ENCODE measurements at places on chromosomes 1 and 21.

DNA sequence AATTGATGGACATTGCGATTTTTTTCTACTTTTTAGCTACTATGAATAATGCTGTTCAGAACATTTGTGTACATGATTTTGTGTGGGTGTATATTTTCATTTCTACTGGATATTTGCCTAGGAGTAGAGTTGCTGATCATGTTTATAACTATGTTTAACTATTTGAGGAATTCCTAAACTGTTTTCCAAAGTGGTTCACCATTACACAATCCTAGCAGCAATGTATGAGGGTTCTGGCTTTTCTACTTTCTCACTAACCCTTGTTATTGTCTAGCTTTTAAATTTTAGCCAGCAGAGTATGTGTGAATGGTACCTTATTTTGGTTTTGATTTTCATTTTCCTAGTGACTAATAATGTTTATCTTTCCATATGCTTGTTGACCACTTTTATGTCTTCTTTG, 86.2 kb downstream of the ATG4C start:
- no peaks in the 10 kb centered on the region for H3K4me1 ChIP-seq
- H3K27me3 ChIP-seq, result no peaks in the 10 kb centered on the region
- H3K4me3 ChIP-seq, result no peak overlapping the region
- H3K27ac ChIP-seq, result no peak overlapping the region
- DNase-seq, result no peak

DNA sequence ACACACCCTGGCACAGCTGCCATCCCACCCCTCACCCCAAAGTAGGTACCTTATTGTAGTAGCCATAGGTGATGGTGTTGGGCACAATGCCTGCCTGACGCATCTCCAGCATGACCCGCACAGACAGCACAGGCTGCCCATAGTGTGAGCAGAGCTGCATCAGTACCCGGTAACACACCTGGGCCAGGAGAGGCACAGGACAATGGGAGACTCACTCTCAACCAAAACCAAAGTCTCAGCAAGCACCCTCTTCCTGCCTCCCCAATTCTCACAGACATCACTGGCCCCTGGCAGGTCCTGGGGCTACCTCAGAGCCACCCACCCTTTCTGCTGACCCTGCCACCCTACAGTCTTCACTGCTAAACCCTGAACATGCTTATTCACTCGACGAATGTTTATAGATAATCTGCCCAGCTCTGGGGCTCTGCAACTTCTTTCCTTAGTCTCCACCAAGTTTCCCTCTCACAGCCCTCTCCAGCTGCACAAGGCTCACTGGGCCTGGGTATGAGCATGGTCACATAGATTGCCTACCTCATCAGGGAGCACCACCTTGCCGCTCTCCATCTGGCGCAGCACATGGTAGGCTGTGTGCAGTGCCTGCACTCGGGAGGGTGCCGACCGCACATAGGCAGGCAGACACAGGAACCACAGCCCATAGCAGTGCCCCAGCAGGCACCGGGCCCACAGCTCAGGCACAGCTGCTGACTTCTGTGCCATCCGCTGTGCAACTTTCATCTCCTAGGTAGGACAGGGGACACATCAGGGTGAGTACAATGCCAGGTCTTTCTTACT, 10.3 kb downstream of the DENND4B start:
- no peaks in the 10 kb centered on the region for H3K27me3 ChIP-seq
- no peaks in the 10 kb centered on the region for H3K4me1 ChIP-seq
- peaks cover 90% of the 10 kb centered on the region for H3K36me3 ChIP-seq
- H3K4me3 ChIP-seq, result no peak overlapping the region

- H3K4me1 ChIP-seq, result peaks cover 57% of the 10 kb centered on the region
- no peak for DNase-seq
- H3K27me3 ChIP-seq, result no peaks in the 10 kb centered on the region
- H3K4me3 ChIP-seq, result no peak overlapping the region
- no peak overlapping the region for H3K27ac ChIP-seq
Measured at GRCh38 chr1:151546011-151546925, 6.2 kb downstream of the TUFT1 start.

DNA sequence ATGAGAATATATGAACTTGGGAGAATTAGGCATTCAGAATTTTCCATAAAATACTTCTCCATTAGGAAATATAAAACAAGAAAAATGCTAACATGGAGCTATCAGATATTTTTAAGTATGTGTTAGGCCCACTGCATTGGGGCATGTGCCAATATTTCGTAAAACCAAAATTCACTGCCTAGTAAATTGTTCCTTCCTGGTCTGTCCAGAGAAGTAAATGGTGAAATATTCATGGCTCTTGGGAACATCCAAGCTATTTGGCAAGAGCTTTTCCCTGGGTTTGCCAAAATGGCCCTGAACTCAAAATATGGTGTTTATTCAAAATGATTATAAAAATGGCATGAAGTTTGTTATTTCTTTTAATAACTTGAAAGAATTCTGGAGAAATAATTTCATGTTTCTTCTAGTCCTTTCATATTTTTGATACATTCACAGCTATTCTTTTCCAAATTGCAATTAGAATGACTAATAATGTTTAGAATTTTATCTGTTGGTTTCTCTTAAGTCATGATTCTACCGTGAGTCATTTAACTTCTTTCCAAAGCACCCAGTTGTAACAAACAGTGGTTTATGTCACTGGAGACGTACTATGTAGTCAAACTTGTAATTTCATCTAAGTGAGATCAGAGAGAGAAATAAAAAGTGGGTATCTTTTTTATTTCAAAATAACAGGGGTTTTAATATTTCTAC, 25.7 kb upstream of the SLC19A2 start:
- H3K36me3 ChIP-seq, result no peaks in the 10 kb centered on the region
- H3K27ac ChIP-seq, result peak overlapping the region; percentile 58
- no peaks in the 10 kb centered on the region for H3K27me3 ChIP-seq
- H3K4me1 ChIP-seq, result peaks cover 15% of the 10 kb centered on the region
- no peak for DNase-seq

DNA sequence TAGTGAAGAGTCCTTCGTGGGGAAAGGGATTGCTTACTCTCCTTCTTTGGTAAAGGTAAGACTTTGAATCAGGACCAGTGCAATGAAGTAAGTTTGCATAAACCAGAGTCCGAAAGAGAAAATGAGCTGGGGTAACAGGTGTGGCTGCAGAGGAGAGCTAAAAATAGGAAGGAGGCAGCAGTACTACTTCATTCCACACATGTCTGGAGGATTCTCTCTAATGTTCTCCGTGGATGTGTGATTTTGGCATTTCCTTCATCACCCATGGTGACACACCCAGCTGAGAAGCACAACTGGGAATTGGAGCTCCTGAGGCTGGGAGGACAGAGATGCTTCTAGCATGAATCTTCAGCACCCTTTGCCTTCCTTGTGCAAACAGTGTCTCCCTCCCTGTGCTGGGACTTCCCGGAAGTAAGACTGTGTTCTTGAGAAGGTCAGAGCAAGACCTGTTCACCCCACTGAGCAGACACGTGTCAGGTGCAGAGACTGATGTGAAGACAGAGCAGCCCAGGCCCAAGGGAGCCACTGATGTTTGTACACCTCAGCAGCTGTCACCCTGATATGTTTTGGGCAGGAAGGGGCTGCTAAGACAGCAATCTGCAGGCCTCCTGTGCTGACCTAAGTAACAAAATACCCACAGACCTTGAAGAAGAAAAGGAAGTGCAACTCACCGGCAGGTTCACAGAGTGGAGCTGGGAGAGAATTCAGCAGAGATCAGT, 13.3 kb downstream of the FCRL1 start:
- no peaks in the 10 kb centered on the region for H3K36me3 ChIP-seq
- H3K4me3 ChIP-seq, result no peak overlapping the region
- no peaks in the 10 kb centered on the region for H3K4me1 ChIP-seq
- no peak overlapping the region for H3K27ac ChIP-seq
- no peak for DNase-seq
- H3K27me3 ChIP-seq, result no peaks in the 10 kb centered on the region

DNA sequence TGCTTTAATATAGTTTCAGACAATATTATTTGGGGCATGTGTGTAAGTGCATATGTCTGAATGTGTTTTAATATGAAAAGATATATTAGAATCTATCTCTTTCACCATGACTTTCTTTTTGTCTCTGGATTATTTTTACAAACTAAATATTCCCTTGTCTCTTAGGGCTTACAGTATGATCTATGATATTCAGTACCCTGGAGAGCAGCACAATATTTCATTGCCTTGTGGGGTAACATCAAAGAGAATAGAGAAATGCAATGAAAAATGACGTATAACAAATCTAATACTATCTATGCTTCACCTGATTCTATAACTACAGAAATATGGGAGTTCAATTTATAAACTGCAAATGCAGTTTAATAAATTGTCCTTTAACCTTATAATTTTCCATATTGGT, 2084.5 kb downstream of the MRPL39 start:
- H3K36me3 ChIP-seq, result no peaks in the 10 kb centered on the region
- H3K27me3 ChIP-seq, result no peaks in the 10 kb centered on the region
- no peak for DNase-seq
- H3K4me1 ChIP-seq, result no peaks in the 10 kb centered on the region
- H3K4me3 ChIP-seq, result no peak overlapping the region
- H3K27ac ChIP-seq, result no peak overlapping the region

GRCh38 chr1:24416666-24417391, 1.2 kb downstream of the NIPAL3 start:
- peaks cover 60% of the 10 kb centered on the region for H3K4me1 ChIP-seq
- DNase-seq, result no peak
- H3K4me3 ChIP-seq, result peak overlapping the region; percentile 59
- peak overlapping the region; percentile 73 for H3K27ac ChIP-seq

- peaks cover 10% of the 10 kb centered on the region for H3K27me3 ChIP-seq
- DNase-seq, result no peak
- no peak overlapping the region for H3K27ac ChIP-seq
- no peak overlapping the region for H3K4me3 ChIP-seq
Measured at GRCh38 chr1:9670085-9670484, 18.6 kb downstream of the PIK3CD start.

- H3K36me3 ChIP-seq, result no peaks in the 10 kb centered on the region
- no peak within 1 kb of the TSS for H3K27ac ChIP-seq
- no peak within 1 kb of the TSS for H3K4me3 ChIP-seq
- H3K4me1 ChIP-seq, result no peaks in the 10 kb centered on the region
- no peaks in the 10 kb centered on the region for H3K27me3 ChIP-seq
Measured at GRCh38 chr1:186461014-186461413, at the start of gene PDC. Gene PDC, minus strand, starts transcription at chr1:186461114. Its CDS starts 11,655 bp downstream, at chr1:186449459.

DNA sequence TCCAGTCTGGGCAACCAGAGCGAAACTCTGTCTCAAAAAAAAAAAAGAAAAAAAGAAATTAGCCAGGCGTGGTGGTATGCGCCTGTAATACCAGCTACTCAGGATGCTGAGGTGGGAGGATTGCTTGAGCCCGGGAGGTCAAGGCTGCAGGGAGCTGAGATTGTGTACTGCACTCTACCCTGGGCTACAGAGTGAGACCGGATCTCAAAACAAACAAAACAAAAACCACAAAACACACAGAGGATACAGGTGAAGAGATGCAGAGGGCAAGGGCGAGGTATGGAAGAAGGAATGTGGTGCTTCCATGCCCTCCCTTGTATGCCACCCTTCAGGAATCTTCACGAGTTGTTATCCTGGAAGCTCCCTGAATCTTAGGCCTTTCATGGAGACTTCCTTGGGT, 68.5 kb downstream of the NDUFS5 start:
- H3K4me1 ChIP-seq, result peaks cover 37% of the 10 kb centered on the region
- no peak overlapping the region for H3K27ac ChIP-seq
- H3K27me3 ChIP-seq, result no peaks in the 10 kb centered on the region
- DNase-seq, result no peak
- no peak overlapping the region for H3K4me3 ChIP-seq

GRCh38 chr1:3727042-3727824, 25.0 kb upstream of the CCDC27 start:
- DNase-seq, result no peak
- H3K27ac ChIP-seq, result no peak overlapping the region
- peaks cover 32% of the 10 kb centered on the region for H3K27me3 ChIP-seq
- H3K4me3 ChIP-seq, result no peak overlapping the region

DNA sequence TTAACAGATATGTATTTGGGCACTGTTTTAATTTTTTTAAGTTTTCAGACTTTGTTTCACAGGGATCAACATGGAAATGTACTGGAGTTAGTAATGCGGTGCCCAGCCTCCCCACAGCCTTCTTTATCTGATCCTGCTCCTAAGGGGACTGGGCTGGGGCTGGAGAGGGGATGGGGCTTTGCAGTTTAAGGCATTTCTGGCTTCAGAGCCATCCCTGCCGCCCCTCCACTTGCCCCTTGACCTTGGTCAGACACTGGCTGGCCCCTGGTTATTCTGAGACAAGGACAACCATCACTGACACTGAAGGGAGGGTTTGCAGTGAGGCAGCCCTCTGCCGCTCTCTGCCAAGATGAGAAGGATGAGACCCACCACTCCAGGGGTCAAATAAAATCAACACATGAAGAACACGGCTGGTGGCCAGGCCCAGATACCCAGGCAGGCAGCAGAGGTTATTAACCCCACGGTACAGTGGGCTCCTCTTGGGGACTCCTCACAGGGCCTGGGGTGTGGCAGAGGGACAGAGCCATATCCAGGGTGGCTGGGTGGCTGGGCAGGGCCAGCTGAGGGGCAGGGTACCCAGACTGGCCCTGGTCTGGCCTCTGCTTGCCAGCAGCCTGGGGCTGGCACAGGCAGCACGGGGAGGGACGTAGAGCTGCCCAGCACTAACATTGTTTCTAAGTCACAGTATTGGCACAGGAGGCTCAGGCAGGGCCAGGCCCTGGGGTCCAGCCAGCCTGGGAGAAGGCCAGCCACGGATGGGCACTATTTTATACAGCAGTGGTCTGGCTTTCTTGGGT, 7.2 kb upstream of the UBE2U start:
- no peaks in the 10 kb centered on the region for H3K36me3 ChIP-seq
- no peak for DNase-seq
- H3K4me3 ChIP-seq, result no peak overlapping the region
- H3K4me1 ChIP-seq, result no peaks in the 10 kb centered on the region

GRCh38 chr1:217136895-217137205, 413.6 kb upstream of the ESRRG start:
- no peak for DNase-seq
- H3K36me3 ChIP-seq, result no peaks in the 10 kb centered on the region
- H3K27me3 ChIP-seq, result peaks cover 92% of the 10 kb centered on the region
- H3K4me1 ChIP-seq, result peaks cover 51% of the 10 kb centered on the region
- no peak overlapping the region for H3K27ac ChIP-seq
- H3K4me3 ChIP-seq, result peak overlapping the region; percentile 52

DNA sequence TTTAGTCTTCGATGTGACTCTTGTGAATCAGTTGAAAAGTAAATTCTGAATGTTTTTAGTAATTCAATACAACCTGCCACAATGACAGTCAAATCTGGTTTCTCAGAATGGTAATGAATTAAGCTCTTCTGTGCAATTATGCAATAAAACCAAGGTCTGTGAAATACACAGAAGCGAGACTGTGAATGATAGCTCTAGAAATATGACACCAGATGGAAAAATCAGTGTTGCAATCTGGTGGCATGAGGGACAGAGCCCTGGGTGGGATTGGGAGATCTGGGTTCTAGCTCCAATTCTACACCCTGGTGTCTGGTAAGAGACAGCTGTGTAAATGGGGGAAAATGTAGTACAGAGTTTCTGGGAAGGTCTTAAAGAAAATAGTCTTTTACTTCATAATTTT, 586.4 kb upstream of the ZRANB2 start:
- DNase-seq, result no peak
- H3K27ac ChIP-seq, result no peak overlapping the region
- H3K4me1 ChIP-seq, result no peaks in the 10 kb centered on the region
- H3K27me3 ChIP-seq, result no peaks in the 10 kb centered on the region
- H3K4me3 ChIP-seq, result no peak overlapping the region
- H3K36me3 ChIP-seq, result no peaks in the 10 kb centered on the region

All from suprapubic skin (tissue), 4 donors.